Stimulated activated CD4-positive, alpha-beta T cell treated with anti-CD3 and anti-CD28 coated beads, Interleukin-4, amount 100 ng/mL, for 4 hours (primary cell): ENCODE measurements at places on chromosomes 12 and 14.

DNA sequence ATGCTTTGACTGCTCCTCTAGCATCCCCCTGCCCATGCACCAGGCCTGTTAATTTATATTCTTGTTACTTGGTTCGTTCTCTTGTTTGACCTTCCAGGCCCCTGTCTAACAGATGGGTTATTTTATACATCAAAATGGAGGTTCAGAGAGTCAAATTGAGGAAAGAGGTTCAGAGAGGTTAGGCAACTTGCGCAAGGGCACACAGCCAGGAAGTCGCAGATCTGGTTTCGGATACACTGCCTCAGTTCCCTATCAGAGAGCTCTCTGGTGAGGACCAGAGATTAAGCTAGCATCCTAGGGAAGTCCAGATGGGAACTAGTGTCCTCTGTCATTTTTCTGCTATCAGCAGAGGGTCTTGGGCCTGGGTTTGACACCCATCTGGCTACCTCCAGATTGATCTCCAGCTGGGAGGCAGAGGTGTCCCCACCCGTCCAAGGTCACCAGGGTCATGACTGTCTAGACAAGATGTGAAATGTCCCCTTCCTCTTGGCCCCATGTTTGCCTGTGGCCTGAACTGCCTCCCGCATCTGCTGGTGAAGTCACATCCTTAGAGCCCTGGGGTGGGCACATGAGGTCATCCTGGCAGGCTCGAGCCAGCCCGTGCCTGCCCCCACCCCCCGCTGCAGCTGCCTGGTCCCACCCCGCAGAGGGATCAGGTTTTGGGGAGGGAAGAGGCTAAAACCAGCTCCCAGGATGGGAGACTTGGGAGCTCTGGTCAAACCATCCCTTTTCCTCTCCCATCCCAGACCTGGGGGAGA lies 84.3 kb upstream of the NCOR2 start:
- no peak for DNase-seq

- no peak for DNase-seq
These were observed 26.4 kb upstream of the DICER1 start for GRCh38 chr14:95183532-95184412.

DNA sequence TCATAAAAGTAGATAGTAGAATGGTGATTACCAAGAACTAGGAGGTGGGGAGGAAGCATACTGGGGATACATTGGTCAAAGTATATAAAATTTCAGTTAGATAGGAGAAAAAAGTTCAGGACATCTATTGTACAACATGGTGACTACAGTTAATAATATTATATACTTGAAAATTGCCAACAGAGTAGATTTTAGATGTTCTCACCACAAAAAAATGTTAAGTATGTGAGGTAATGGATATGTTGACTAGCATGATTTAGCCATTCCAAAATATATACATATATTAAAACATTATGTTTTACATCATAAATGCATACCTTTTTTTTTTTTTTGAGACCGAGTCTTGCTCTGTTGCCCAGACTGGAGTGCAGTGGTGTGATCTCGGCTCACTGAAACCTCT lies 31.0 kb downstream of the TMEM116 start:
- DNase-seq = no peak

DNA sequence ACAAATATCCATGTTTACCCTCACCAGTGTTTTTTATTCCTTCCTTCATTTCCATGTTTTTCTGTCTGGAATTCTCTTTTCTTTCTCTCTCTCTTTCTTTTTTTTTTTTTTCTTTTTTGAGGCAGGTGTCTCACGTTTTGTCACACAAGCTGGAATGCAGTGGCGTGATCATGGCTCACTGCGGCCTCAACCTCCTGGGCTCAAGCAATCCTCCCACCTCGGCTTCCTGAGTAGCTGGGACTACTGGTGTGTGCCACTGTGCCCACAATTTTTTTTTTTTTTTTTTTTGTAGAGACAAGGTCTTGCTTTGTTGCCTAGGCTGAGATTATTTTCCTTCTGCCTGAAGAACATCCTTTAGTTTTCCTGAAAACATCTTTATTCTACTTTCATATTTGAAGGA lies 15.0 kb upstream of the AMIGO2 start:
- no peak for DNase-seq

- no peak for DNase-seq
These were observed 41.4 kb downstream of the PTGER2 start for GRCh38 chr14:52355526-52355925.

GRCh38 chr12:123617144-123617543 lies 15.2 kb downstream of the DDX55 start:
- no peak for DNase-seq

GRCh38 chr12:30978639-30979038 lies 52.1 kb downstream of the TSPAN11 start:
- no peak for DNase-seq

DNA sequence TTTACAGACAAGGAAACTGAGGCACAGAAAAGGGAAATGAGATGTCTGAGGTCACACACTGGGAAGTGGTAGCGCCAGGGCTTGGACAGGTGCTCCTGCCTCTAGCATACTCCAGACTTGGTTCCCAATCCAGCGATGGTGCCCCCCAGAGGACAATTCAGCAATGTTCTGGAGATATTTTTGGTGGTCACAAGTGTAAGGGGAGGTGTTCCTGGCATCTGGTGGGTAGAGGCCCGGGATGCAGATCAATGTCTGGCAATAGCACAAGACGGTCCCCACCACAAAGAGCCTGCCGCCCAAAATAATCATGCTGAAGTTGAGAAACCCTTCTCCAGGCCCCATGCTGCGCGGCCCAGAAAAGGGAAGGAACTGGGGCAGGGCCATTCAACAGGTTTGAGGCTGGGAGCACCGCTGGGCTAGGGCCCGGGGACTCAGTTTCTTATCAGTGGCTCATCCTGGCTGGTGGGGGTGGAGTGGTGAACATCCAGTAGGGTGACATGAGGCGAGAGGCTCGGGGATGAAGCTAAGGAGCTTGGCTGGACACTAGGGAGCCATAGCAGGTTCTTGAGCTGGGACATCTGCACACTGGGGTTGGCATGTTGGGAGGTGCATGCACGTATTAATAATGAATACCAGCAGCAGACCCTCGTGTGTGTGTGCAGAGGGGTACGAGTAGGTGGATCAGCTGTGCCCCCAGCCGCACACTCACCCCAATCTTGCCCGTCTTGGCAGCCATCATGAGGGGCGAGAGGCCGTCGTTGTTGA lies 35.1 kb downstream of the TRPV4 start:
- no peak for DNase-seq

GRCh38 chr12:43155376-43155775 lies 396.6 kb downstream of the ADAMTS20 start:
- DNase-seq = no peak

GRCh38 chr12:16435875-16436554 lies 88.6 kb downstream of the MGST1 start:
- no peak for DNase-seq

GRCh38 chr14:24398653-24399446 lies at the start of gene NYNRIN:
NYNRIN (plus strand) TSS chr14:24399003; CDS start chr14:24399247, 244 bp downstream.
- DNase-seq = peak; percentile 19

DNA sequence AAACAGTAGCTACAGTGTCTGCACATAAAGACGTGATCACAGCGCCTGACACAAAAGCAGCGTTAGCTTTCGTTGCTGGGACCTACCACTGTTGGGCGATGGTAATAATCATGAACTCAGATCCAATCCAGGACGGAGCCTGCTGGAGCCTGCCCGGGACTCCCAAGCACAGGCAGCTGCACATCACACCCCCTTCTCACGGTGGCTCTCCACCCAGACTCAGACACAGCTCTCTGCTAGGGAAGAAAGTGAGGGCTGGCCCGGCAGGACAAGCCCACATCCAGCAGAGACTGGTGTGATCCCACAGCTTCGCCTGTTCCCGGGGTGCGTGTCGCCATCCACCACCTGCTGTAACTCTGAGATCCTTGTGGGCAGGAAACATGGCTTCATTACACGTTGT lies 49.9 kb upstream of the FOXN3 start:
- no peak for DNase-seq

- no peak for DNase-seq
These were observed 95.7 kb downstream of the SCN8A start for GRCh38 chr12:51686727-51687126.

GRCh38 chr12:48817873-48818830 lies at the start of gene CACNB3:
CACNB3 (plus strand) TSS chr12:48818496; CDS start chr12:48818930, 434 bp downstream.
- DNase-seq = peak; percentile 75

GRCh38 chr12:24230061-24230701 lies 280.7 kb upstream of the SOX5 start:
- DNase-seq = no peak

DNA sequence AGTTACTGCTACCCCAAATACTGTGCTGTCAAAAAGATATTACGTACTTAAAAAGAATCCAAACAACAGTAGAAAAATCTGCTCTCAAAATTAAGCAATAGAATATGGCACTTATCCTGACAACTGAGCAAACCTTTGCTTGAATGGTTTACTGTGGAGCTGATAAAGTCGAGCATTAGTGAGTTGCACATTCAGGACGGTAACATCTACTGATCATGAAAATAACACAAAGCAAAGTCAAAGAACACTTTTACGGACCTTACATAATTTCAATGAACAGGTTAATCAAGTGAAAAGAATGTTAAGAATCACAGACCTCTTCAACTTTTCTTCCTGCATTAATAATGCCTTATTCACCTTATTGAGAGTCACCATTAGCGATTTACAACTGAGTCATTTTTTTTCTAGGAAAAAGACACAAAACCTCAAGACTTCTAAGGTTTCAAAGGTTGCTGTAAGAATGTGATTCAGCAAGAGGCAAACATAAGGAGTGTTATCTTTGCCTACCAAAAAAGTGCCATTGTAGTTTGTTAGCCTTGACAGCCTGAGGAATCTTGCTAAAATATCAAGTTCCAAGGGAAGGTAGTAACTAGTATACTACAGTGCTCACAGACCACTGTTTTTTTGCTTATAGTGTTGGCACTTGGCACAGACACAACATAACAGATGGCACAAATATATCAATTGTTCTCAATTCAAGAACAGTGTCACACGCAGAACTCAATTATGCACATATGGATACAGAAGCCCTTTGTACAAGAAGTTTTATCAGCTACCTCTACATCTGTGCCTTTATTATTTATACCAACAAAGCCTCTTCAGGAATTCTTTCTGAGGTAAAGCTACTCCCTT lies 334.2 kb upstream of the RPL10L start:
- DNase-seq = no peak

- DNase-seq = no peak
These were observed 3.9 kb downstream of the LRCOL1 start for GRCh38 chr12:132606466-132606865.

- DNase-seq = no peak
These were observed 701 bp downstream of the SPRING1 start for GRCh38 chr12:116736962-116737773.

DNA sequence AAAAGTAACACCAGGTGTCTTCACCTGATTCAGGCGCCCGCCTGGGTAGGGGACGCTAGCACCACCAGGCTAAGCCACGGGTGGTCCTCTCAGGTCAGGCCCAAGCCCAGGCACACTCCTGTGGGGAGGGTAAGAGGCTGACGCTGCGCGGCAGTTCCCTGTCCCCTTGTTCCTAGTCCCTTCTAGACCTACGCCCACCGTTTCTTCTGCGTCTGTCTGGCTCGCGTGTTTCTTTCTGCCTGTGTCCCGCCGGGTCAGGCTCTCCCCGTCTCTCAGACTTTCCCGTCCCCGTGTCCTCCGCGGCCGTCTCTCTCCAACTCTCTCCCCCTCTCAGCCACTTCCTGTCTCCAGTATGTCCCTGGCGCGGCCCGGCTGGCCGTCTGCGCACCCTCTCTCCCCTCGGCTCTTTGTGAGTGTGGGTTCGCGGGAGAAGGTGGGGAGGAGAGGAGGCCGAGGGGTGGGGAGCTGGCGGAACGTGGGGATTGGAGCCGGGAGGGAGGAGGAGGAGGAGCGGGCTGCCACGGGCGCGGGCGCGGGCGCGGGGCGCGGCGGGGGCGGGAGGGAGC lies 3.1 kb upstream of the TNS2 start:
- DNase-seq = no peak

GRCh38 chr12:103523771-103524170 lies 28.0 kb upstream of the C12orf42 start:
- no peak for DNase-seq

DNA sequence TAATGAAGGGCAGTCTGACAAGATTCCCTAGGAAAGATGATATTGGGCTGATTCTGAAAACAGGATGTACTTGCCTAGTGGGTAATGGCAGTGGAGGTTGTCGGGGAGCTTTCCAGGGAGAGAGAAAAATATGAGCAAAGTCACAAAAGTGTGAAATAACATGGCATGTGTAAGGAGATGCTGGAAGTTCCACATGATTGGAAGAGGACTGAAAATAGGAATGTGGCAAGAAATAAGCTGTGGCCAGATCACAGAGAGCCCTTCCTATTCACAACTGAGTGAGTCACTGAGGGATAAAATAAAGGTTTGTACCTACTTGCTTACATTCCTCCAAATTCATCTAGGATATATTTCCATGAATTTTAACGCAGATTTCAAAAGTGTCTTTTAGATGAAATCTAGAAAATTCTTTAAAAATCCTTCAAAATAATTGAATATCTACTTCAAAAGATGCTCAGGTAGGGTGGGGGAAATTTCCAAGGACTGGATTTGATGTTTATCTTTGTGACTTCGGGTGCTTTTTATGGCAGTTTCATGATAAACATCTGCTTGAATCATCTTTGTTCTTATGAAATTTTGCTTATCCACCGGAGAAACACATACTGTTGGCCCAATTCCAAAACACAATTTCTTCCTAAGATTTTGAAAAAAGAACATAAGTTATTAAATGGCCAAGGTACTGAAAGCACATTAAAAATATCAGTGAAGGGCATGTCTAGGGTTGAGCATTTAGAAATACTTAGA lies 36.3 kb upstream of the SLC2A13 start:
- no peak for DNase-seq

GRCh38 chr12:69085852-69086251 lies 152.9 kb upstream of the CPM start:
- no peak for DNase-seq

DNA sequence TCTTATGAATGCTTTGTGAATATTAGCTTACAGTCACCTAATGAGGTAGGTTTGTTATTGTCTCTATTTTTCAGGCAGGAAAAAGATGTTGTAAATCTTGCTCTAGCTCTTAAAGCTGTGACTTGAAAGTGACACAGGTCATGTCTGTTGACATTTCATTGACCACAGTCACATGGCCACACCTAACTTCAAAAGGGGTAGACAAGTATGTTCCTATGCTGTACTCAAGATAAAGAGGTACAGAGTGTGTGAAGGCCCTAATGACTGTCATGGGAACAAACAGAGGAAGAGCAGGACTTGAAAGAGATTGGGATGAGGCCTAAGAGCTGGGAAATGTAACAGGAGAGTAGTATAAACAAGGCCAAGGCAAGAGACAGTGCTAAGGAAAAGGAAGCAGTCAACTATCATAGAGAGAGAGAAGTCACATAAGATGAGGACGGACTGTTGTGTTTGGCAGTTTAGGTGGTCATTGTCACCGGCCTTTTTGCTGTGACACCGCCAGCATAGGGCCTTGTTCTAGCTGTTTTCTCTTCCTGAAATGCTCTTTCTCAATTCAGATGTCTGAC lies 181.0 kb downstream of the CFAP54 start:
- DNase-seq = no peak

GRCh38 chr12:25107920-25108319 lies 87.0 kb downstream of the DNAI7 start:
- DNase-seq = no peak

GRCh38 chr14:103401223-103402214 lies 16.3 kb downstream of the MARK3 start:
- DNase-seq = no peak
